ENCODE measurements at places on chromosomes 11 and 22.

- peak; percentile 8 for DNase-seq
Measured at GRCh38 chr11:37509506-37509905, 911.5 kb upstream of the RAG2 start.

- DNase-seq = no peak
Measured at GRCh38 chr11:39327302-39327701, 2132.2 kb downstream of the LRRC4C start.

DNA sequence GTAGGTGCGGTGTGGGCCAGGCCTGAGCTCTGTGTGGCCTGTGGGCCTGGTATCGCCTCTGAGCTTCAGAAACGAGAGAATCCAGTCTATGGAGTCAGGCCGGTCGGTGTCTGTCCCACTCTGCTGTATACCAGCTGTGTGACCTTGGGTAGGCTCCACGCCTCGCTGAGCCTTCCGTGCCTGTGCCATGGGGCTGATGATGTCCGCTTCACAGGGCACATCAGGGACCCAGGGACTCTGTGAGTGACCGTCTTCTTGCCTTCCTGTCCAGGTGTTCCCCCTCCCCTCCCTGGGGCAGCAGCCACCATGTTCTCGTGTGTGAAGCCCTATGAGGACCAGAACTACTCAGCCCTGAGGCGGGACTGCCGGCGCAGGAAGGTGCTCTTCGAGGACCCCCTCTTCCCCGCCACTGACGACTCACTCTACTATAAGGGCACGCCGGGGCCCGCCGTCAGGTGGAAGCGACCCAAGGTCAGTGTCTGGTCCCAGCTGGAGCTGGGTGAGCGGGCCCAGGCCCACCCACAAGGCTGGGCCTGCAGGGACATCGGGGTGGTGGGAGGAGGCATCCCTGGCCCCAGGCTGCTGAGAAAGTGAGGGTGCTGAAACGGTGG lies 17.9 kb downstream of the CAPN5 start:
- no peak for DNase-seq

GRCh38 chr11:121441521-121441920 lies 10.6 kb upstream of the SORL1 start:
- DNase-seq = no peak

DNA sequence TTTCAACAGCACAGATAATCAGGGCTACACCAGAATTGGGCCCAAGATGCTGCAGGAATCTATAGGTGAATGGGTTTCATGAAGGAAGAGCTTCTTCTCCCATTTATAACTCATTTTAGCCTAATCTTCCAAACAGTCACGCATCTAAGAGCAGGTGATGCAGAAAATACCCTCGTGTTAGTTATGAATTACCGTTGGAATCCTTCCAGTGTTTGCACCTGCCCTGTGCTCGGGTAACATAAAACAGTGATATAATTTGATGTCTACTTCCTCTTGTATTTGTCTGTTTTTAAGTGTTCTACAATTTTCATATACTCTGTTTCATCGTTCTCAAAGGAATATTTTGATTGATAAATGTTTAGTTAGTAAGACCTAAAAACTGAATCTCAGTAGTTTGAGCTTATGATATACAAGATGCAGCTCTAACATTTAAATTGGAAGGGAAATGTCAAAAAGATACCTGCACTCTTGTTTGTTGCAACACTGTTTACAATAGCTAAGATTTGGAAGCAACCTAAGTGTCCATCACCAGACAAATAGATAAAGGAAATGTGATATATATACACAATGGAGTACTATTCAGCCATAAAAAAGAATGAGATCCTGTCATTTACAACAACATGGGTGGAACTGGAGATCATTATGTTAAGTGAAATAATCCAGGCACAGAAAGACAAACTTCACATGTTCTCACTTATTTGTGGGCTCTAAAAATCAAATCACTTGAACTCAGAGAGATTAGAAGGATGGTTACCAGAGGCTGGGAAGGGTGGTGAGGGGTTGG lies 42.1 kb downstream of the PPARA start:
- DNase-seq = no peak

DNA sequence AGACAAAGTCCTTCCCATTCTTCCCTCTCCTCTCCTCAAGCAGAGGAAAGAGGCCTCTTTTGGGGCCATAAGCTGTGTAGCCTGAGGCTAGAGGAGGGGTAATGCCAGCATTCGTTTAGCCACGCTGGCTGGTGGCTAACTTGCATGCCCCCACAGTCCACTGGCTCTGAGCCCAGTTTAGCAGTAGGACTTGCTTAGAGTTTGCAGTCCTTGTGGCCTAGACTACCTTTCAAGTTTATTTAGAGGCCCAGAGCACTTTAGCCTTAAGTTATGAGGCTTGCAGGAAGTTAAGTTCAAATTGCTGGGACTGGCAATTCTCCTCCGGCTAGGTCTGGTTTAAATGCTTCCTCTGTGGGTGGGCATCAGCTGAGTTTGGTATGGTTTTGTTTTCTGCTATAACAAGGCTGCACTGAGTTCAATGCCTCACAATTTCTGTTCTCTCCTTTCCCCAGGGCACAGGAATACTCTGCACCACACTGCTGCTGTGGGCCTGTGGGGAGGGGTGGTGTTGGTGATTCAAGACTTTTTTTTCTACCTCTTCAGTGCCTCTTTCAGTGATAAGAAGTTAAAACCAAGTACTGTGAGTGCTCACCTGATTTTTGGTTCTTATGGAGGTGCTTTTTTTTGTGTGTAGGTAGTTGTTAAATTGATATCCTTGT lies 281.0 kb upstream of the C11orf87 start:
- peak; percentile 6 for DNase-seq

GRCh38 chr11:128311742-128312719 lies 275.3 kb downstream of the ETS1 start:
- DNase-seq = no peak

DNA sequence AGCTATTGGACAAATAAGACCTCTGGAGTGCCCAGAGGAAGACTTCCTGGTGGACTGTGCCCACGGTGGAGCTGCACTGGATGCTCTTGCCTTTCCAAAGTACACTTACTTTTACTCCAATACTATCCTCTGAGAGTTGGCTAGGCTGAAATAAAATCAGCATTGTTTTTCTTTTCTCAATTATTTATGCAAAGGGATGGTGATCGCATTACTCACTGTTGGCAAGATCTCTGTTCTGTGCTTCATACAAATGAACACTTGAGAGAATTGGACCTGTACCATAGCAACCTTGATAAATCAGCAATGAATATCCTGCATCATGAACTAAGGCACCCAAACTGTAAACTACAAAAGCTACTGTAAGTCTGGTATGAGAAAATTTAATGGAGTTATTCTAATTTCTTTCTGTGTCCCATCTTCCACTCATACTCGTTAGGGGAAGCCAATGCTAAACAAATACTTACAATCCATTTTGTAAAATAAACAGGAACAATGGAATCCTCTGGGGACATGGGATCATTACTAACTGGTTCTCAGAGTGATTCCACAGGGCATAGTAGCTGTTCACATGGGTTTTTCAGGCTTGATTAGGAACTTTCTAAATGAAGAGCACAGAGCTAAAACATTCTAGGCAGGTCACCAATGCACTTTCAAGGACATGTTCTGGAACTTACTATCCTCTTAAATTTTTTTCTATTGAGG lies 26.3 kb downstream of the NLRP14 start:
- peak; percentile 46 for DNase-seq

GRCh38 chr11:255176-255575 lies 18.4 kb downstream of the PSMD13 start:
- peak; percentile 19 for DNase-seq

GRCh38 chr22:25911243-25911972 lies 169.4 kb downstream of the MYO18B start:
- no peak for DNase-seq

DNA sequence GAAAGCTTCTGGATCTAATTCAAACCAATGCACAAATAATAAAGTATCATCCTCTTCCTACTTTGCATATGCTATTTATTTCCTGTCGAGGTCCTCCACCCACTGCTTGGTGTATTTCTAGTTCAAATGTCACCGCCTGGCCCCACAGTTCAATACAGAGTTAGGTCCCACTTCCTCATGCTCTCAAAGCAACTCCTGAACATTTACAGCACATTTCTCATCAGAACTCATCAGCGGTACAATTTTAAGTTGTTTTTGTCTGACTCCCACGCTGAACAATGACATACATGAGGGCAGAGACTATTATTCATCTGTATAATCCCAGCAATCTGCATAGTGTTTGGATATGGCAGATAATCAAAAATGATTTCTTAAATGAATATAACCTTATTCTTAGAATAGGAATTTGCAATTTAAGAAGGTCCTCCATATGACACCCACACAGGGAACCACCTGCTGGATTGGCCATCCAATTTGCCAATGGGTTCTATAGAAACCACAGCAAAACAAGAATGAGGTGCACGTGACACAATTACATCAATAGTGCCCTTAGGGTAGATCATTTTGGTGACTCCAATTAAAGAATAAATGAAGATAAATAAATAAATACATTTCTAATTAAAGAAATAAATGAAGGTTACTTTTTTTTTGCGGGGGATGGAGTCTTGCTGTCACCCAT lies 54.2 kb downstream of the SLC25A17 start:
- DNase-seq = no peak

DNA sequence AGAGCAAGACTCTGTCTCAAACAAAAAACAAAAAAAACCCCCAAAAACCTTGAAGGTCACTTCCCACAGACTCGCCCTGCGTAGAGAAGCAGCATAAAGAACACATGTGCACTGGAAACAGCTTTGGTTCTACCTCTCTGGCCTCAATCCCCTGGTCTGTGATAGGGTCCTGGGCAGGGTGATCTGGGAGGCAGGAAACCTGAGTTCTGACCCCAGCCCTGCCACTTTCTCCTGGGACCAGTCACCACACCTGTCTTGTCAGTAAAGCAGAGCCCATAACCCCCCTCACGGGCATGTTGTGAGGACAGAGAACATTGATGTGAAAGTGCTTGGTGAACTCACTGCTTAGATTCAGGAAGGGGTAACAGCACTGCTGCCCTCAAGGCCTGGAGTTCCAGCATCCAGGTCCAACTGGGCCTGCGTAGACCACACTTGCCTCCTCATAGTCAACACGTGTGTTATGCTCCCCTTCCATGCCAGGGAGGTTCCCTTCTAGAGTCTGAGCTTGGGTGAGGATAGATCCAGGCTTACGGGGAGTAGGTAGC lies 11.4 kb downstream of the UCP2 start:
- no peak for DNase-seq

GRCh38 chr22:26474682-26475081 lies 8.9 kb downstream of the HPS4 start:
- peak; percentile 32 for DNase-seq

GRCh38 chr11:16783321-16783801 lies 44.9 kb downstream of the C11orf58 start:
- no peak for DNase-seq

DNA sequence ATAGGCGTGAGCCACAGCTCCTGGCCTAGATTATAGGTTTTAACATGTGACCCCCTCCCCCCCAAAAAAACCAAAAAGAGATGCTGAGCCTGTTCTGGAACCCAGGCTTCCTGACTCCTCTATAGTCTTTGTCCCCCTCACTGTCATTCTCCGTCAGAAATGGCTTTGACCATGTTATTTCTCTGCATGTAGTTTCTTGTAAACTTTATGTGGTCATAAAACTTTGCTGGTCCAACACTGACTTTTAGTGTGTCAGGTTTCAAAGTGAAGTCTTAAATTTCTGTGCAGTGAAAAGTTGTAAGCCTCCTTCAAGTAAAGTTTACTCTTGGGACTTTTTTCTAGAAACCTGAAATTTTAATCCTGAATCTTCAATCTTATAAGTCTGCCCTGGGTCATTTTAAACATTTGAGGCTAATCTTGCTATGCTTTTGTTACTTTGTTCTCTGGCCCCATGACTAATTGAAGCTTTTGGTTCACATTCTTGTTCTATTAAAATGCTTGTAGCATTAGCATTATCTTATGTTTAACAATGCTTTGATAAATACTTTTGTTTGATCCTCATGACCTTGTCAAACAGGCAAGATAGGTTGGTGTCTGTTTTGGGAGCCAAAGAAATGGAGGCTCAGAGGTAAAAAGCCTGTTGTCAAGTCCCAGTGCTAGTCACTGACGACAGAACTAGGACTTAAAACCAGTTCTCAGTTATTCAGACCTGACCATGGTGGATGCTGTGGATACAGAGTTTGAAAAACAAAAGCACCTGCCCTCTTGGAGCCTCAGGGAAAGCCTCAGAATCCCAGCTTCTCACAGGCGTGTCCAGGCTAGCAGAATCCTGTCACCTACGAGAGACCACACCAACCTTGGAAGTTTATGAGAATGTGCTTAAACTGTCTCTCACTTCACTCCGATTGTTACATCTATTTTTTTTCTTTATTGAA lies 87.7 kb upstream of the HORMAD2 start:
- DNase-seq = no peak

DNA sequence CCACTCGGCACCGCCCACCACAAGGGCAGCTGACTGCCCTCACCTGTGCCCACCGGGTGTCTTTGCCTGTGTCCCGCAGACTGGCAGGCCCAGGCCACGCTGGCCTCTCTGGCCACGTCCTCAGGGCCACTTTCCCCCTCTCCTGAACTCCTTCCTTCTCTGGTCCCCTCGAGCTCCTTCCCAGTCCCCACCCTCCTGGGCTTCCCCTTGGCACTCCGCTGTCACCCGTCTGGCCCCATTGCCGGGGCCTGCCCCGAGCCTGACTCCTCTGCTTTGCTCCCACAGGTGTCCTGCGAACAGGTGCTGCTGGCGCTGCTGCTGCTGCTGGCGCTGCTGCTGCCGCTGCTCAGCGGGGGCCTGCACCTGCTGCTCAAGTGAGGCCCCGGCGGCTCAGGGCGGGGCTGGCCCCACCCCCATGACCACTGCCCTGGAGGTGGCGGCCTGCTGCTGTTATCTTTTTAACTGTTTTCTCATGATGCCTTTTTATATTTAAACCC lies 14.2 kb downstream of the MCAT start:
- DNase-seq = no peak

GRCh38 chr11:74948546-74948897 lies 369 bp downstream of the XRRA1 start:
- peak; percentile 40 for DNase-seq

DNA sequence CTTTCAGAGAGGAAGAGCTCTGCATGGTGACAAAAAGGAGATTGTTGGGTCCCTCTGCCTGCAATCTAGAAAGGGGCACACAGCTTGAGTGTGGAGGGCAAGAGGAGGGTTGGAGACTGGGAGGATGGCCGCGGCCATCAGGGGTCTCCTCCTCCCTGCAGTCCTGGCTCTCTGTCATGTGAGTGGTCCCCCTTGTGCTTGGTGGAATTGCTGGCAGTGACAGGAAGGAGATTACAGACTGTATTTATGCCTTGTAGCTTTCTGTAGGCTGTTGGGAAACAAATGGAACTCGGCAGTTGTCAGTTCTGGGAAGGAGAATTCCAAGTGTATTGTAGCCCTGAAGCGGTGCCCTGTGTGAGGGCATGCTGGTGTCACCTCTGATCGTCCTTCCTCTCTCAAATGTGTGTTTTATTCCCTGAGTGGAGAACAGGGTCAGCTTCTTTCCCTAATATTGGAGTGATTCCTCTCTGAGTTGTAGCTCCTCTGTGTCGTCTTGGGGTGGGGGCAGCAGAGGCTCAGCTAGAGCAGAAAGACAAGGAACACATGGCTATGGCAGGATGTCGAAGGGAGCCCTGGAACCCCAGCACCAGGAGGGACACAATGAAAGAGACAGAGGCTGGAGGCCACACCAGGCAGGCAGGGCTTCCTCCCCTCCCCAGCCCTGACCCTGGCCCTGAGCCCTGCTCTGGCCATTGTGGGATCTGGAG lies 163.1 kb downstream of the PKNOX2 start:
- no peak for DNase-seq
